Breast epithelium (tissue), 4 donors: ENCODE measurements at places on chromosomes 5 and 9.

- no peak for DNase-seq
Measured at GRCh38 chr9:113941056-113941455, 64.9 kb downstream of the ZNF618 start.

DNA sequence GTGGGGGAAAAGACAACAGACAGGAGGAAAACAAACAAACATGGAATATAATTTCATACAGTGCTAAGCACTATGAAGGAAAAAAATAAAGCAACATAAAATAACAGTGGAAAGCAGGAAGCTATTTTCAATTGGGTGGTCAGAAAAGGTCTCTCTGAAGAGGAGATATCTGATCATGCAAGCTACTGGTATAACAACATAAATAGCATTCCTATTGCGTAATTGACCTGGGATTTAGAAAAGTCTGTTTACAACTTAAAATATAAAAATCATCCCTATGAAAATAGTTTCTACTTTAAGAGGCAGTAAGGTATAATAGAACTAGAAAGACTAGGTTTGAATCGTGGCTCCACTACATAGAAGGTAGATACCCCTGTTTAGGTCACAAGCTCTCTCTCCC, 61.4 kb downstream of the FBXW11 start:
- DNase-seq: no peak

DNA sequence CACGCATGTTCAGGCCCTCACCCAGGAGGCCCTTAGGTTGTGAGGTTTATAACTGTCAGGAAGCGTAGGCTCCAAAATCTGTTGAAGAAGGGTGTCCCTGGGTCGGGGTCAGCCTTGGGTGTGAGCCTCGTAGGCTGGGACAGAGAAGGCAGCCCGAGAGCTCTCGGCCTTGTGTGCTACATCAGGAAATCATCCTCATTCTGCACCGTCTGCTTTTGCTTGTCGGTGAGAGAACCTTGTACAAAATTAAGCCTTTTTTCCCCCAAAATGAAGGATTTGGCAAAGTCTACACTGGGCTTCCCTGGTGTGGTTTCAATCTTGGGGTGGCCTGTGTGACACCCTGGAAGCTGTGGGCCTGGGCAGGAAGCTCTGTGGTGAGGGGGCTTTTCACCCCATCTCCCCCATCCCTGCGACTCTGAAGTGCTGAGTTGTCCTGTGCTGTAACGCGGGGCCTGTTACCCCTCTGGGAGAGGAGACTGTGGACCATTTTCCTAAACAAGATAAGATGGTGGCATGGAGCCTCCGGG, 55.3 kb downstream of the AHRR start:
- no peak for DNase-seq

DNA sequence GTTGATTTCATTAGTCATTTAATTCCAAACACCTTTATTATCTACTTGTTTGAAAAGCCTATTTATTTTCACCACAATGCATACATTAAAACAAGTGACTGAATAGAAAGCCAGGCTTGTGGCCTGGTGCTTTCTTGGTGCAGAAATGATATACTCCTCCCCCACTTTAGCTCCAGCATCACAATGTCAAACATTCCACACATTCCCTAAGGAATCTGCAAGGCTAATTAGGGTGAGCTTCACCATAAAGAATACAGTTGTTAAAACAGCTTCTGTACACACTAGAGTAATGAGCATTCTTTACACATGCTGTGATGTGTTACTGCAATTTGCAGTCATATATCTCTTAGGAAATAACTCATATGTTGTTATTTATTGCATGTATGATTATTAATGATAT, 705.7 kb downstream of the CETN3 start:
- no peak for DNase-seq

DNA sequence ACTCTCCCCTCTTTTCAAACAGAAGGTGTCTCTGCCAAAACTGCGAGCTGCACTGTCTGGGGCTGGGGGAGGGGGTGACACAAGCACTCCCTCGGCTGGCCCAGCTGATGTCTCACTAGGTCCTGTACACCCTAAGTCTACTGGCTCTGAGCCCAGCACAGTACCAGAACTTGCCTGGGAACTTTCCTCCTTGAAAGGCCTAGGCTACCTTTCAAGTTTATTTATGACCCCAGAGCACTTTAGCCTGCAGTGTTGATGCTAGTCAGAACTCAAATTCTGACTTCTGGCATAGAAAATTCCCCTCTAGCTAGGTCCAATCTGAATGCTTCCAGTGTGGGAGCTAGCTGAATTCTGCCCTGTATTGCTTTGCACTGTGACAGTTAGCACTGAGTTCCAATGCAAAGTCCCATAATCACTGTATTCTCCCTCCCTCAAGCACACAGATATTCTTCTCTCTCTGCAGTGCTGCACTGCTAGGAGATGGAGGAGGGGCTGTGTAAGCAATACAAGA, 10.5 kb downstream of the LURAP1L start:
- no peak for DNase-seq

DNA sequence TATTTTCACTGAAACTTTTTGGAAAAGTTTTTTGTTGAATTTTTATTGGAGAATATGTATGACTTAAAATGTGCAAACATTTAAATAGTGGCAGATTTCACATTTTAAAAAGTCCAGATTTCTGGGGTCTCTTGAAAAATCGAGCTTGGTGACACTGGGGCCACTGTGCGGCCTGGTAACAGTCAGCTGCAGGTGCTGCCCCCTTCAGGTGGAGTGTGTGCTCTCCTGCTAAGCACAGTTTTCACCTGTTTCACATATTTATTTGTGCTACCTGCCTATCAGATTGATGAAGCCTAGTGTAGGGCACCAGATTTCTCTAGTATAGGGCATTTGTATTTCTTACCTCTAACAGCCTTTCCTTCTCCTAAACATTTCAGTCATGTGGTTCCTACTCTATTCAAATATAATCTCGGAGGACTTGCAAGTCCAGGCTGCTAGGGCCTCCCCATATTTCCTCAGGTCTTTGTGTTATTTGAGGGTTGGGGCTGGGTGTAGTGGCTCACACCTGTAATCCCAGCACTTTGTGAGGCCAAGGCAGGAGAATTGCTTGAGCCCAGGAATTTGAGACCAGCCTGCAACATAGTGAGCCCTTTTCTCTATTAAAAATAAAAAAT, 95.8 kb upstream of the KLF9 start:
- DNase-seq: no peak

DNA sequence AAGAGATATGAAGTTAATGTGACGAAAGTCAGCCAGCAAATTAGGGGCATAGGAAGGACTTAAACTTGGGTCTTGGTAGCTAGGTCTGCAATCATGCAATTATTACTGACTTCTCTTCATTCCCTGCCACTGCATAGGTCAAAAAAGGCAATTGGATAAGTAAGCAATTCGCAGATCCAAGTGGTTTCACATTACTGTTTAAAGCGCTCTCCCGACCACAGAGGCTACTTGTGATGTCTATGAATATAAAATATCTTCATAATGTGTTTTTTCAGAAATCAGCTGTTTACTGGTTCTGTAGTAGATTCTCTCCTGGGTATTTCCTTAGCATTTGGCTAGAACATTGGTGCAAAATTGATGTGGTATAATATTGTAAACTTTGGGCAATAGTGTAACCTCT, 174.7 kb upstream of the PTGER4 start:
- DNase-seq: no peak

DNA sequence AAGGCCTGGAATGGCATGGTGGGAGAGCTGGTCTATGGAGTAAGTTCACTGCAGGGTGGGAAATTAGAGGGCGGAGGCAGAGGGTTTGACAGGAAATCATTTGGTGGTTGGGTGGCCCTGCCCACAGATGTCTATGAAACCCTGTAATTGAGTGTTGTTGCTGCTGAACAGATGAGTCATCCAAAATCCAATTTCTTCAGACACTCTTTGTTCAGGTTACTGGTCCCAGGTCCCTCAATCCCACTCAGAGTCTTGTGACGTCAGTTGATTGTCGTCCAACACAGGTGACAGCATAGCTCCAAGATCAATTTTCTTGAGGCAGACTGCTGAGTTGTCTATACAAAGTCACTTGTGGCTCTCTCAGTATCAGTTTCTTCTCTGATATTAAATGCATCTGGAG, 208.6 kb downstream of the GRIA1 start:
- no peak for DNase-seq

- DNase-seq: no peak
Measured at GRCh38 chr9:126451316-126451885, 124.8 kb downstream of the MVB12B start.

DNA sequence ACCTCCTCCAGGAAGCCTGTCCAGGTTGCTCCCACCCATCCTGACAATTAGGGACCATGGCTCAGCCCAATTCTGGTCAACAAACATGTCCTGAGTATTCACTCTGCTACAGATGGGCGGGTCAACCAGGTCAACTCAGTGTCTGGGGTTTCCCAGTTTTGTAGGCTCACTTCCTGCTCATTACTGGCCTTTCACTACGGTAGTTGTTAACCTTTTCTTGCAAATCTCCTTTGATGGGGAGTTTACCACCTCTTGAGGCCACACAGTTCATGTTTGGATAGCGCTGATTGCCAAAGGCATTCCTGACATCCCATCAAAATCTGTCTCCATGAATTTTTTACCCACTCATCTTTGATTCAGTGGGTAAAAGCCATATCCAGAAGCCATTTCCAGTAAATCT, 13.8 kb downstream of the TMEM8B start:
- DNase-seq: no peak

DNA sequence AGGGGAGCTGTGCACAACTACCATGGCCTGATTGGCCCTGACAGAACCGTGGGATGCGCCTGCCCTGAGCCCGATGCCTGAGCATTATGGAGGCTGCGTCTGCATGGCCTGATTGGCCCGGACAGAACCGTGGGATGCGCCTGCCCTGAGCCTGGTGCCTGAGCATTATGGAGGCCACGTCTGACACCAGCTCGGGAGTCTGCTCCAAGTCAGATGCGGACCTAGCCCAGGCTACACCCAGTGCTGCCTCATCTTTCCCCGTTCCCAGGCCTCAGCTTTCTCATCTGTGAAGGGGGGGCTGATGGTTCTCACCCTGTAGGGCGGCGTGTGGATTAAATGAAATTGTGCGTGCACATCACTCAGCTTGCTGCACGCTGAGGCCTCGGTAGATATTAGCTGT, 7.3 kb downstream of the CEP72 start:
- DNase-seq: no peak

DNA sequence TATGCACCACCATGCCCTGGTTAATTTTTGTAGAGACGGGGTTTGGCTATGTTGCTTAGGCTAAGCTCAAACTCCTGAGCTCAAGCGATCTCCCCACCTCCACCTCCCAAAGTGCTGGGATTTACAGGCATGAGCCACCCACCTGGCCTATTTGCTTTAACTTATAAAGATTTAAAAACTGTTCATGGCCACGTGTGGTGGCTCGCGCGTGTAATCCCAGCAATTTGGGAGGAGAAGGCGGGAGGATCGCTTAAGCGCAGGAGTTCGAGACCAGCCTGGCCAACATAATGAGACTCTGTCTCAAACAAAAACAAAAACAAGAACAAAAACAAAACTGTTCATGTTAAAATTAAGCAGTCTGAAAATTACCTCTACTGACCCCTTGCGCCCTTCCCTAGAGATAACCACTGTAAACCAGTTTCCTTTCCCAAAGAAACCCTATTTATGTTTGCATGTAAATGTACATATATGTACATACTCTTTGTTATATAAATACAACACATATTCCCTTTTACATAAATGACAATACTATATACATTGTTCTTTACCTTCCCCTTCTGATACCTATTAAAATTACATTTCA, 1.5 kb downstream of the AK6 start:
- DNase-seq: no peak

GRCh38 chr9:98992885-98993569, 49.3 kb downstream of the COL15A1 start:
- no peak for DNase-seq

DNA sequence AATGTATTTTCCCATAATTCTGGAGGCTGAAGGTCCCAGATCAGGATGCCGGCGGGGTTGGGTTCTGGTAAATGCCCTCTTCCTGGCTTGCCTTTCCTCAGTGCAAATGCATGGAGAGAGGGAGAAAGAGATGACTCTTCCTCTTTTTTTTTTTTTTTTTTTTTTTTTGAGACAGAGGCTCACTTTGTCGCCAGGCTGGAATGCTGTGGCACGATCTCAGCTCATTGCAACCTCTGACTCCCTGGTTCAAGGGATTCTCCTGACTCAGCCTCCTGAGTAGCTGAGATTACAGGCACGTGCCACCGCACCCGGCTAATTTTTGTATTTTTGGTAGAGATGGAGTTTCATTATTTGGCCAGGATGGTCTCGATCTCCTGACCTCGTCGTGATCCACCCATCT, 300.0 kb upstream of the TAS2R1 start:
- DNase-seq: no peak

DNA sequence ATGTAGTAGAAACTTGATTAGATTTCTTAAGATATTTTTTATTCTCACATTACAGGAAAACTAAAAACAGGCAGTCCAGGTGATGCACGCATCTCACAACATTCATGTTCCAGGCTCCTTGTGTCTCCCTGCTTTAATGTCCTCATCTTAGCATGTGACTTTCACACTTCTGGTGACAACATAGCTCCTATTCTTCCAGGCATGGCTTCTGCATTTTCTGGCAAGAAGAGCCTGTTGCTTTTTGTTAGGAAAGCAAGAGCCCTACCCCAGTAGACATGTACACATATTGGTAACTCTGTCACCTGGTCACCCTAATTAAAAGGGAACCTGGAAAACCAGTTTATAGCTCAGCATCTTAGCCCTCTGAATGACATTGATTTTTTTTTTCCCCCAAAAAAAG, 92.5 kb downstream of the PPIC start:
- no peak for DNase-seq

DNA sequence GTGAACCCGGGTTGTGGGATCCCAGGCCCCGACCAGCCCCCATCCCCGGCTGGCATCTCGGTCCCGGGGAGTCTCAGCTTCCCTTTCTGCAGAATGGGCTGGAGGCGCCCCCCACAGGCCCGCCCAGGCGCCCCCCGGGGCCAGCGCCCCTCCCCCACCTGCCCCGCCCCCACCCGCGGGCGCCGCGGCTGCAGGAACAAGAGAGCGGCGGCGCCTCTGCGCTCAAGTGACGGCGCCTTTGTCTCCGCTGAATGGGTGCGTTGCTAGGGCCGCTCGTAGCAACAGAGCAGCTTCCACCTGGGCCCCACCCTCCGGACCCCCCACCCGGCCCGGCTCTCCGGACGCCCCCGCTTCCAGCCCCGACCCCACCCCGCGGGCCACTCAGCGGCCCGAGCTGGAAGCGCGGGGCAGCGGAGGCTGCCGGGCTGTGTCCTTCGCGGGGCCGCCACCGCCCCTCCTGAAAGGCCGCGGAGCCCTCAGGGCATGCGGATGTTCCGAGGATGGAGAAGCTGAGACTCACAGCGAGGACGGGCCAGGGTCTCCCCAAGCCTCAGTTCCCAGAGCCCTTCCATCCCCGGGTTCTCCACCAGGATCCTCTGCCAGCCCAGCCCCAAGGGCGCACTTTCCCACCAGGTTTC, 27.5 kb downstream of the ADGRD2 start:
- no peak for DNase-seq
